Stimulated activated CD8-positive, alpha-beta memory T cell treated with anti-CD3 and anti-CD28 coated beads, Interleukin-2, amount 100 ng/mL, for 48 hours (primary cell): ENCODE measurements at places on chromosomes 7 and 10.

DNA sequence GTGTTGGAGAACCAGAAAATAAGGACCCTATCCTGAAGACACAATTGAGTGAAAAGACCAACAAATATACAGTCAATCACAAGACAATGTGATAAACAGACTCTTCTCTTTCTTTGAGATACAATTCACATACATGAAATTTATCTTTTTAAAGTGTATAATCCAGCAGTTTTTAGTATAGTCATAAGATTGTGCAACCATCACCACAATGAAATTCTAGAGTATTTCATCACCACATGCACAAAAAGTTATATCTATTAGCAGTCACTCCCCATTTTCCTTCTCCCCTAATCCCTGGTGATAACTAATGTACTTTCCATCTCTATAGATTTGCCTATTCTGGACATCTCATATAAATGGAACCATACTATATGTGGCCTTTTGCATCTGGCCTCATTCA lies 8.2 kb upstream of the SORBS1 start:
- DNase-seq, result no peak

DNA sequence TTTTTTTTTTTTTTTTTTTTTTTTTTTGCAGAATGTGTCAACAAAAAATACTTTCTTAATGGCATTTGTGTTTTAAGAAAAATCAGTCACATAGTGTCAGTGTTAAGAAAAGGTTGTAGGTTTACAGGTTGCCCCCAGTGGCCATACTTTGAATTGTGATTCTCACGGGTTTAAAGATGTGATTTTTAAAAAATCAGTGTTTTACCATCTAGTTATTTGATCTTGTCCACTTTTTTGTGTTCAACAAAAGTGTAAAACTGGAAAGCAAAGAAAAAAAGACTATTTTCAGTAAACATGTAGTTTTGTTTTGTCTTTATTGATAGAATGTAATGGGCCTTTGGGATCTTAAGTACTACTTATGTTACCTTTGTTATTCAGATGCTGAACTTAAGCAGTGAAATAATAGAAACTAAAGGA lies 25.7 kb downstream of the SUV39H2 start:
- no peak for DNase-seq

- DNase-seq, result no peak
Measured at GRCh38 chr7:112782498-112782897, 7.7 kb downstream of the TMEM168 start.

GRCh38 chr7:120462991-120463390 lies 190.0 kb downstream of the KCND2 start:
- DNase-seq, result no peak

DNA sequence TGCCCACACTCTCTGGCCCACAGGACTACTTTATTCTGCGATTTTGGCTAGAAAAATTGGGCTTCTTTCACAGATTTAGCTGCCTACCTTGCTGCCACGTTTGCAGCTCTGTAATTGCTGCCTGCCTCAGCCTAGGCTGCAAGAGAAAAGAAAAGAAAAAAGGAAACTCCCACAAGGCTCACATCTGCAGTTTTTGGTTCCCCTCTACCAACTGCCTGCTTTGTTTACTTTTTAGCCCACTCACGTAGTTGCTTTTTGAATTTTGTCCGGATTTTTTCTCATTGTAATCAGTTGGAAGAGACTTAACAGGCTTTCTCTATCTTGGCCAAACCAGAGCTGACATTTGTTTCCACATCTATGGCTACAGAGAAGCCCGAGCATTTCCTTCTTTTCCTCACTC lies 24.3 kb downstream of the SUN3 start:
- DNase-seq, result no peak

GRCh38 chr7:2785071-2785500 lies 59.0 kb downstream of the GNA12 start:
- DNase-seq, result no peak

GRCh38 chr10:52654201-52654600 lies 118.4 kb downstream of the MBL2 start:
- no peak for DNase-seq

- DNase-seq, result no peak
Measured at GRCh38 chr10:1137499-1138163, 81.4 kb downstream of the WDR37 start.

DNA sequence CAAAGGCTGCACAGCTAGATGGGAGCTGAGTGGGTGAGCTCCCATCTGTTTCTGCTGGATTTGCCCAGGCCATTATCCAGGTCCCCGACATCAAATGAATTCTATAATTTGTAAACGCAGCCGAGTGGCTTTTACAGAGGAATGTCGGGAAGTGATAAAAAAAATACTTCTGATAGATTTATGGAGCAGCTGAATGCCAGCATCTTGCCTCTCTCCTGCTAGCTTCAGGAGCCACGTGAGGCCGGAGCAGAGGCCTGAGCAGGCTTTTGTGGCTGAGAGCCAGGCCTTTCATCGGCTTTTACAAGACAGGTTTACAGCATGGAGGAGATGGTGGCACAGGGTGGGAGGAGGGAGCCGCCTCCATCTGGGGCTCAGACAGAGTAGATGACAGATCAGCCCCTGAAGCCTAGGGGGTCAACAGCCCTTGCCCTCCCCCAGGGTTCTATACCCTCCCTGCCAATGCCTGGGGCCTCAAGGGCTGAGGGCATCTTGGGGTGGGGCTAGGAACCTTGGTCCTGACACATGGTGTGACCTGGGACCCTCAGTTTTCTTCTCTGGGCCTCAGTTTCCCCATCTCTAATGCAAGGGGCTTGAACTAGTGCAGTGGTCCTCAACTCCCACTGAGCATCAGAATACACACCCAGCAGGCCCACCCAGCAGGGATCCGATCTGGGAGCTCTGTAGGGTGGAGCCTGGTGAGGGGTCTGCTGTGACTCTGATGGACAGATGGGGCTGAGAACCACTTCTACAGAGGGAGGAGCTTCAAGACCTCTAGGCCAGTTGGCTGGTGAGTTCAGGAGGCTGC lies 44.2 kb upstream of the PCBD1 start:
- DNase-seq, result no peak

DNA sequence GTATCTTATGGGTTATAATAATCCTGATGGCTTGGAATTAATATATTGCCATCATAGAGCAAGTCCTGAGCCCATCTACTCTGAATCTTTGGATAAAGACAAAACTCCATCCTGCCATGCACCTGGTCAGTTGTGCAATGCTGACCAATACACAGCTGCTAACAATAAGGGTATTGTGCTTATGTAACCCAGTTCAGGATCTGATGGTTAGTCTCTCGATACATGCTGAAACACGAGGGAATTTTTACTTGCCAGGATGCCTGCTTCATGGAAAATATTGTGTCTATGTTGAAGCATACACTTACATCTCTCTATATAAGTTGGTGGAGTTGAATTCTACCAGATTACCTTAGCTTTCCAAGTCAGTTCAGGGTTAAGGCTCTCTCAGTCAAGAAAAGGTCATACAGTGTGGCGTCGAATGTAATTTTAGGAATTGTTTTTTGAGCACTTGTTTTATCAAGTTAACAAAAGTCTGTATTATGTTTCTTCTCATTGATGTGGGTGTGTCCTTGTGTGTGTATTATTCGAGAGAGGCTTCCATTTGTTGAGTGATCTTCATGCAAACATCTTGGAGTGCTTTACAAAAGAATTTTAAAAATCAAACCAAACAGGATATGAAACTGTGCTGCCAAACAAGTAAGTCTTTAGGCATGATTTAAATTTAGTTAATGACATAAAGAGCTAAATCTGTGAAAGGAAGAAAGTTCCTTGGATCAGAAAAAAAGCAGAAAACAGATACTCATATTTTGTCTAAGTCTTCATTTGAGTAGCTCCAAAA lies 449.1 kb downstream of the SUGCT start:
- DNase-seq, result no peak

DNA sequence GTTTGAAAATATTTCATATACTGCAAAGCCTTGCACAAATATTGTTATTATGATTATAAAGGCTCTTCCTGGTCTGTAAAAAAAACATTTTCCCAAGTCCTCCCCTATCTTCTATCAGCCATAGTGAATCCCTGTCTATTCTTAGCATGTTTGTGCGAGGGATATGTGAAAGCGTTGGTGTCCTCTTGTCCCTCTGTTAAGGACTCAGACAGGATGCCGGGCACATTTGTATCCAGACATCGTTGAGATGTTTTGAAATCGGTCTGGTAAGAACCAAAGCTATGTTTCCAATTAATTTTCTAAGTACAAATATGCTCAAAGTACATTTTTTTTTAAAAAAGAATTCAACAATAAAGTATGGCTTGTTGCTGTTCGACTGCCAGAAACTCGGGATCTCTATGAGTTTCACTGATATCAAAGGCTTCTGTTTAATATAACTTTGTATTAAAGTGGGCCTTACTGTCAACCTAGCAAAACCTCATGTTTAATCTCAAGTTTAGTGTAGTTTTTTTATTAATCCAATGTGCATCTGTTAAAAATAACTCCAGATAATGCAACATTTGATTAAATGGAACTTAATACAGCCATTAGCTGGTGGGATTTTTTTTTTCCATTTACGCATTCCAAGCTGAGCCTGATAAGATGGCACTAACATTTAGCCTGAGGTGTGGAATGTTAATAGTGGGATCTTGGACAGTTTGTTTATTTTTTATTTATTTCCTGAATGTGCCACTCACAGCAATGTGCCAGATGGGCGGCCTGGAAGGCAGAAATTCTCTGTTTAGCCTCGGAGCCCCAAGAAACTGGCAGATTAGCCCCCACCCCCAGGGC lies 754.3 kb downstream of the LRMDA start:
- DNase-seq, result no peak

- DNase-seq, result no peak
Measured at GRCh38 chr10:30050411-30050810, 9.0 kb downstream of the JCAD start.

DNA sequence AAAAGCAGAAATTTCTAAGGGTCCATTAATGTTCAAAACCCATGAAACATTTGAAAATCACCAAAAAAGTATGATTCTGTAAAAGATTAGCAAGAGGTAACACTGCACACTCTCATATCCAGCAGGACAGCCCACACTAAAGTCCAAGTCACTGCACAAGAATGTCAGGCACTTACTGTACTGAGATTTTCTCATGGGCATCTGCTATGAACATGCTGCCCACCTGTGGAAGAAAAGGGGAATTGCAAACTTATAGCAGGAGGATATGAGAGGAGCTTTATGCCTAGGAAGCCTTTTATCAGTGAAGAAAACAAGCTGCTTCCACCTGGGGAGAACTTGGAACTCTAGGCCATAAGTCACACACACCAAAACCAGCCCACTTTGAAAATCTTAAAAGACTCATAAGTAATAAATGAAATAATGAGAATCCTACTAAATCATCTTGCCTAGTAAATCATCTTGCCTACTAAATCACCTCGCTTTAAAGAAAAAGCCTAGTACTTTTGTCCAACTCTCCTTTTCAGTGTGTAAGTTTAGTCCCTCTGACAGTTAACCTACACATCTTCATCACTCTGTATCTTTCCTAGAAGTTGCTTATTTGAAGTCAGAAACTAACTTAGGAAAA lies 46.1 kb downstream of the ARMH3 start:
- DNase-seq, result no peak

DNA sequence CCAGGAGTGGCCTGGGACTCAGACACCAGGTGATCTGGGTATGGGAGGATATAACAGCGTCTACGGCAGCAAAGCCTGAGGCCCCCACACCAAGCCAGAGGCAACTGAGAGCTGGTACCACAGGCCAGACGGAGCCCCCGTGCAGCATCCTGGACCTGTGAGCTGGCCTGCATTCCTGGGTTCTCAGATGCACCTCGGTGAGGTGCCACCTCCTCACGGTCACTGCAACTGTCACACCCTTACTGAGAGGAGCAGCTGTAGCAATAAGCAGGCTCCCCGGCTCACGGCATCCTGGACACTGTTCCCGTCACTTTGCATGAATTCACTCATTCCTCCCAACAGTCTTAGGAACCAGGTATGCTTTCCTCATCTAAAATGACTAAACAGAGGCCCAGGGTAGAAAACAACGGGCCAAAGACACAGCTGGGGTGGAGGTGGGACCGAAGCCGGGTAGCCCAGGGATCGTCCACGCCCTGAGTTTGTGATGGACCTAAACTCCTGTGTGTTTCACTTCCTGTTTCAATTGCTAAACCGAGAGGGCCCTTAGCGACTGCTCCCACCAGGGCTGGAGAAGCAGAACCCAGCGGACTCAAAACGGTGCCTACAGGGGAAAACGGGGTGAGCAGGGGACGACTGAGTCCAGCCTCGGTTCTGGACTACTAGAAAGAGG lies 98.7 kb downstream of the CTBP2 start:
- no peak for DNase-seq

DNA sequence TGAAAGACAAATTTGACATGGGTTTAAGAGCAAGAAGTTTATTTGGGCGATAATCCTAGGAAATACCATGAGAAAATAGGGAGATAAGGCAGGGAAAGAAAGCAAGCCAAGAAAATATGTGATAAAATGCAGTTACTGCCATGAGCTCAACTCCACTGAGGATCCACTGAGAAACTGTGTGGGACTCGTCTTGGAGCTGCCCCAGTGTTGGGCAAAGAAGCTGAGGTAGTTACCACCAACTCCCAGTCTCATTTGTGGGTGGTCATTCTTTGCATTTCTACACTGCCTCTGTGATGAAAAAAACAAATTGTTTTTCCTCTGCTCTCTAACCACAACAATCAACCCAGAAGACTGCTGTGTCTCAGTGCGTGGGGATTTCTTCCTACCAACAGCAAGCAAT lies 498.2 kb downstream of the PLXDC2 start:
- no peak for DNase-seq

- DNase-seq, result no peak
Measured at GRCh38 chr10:103111031-103111917, 81.8 kb downstream of the NT5C2 start.

DNA sequence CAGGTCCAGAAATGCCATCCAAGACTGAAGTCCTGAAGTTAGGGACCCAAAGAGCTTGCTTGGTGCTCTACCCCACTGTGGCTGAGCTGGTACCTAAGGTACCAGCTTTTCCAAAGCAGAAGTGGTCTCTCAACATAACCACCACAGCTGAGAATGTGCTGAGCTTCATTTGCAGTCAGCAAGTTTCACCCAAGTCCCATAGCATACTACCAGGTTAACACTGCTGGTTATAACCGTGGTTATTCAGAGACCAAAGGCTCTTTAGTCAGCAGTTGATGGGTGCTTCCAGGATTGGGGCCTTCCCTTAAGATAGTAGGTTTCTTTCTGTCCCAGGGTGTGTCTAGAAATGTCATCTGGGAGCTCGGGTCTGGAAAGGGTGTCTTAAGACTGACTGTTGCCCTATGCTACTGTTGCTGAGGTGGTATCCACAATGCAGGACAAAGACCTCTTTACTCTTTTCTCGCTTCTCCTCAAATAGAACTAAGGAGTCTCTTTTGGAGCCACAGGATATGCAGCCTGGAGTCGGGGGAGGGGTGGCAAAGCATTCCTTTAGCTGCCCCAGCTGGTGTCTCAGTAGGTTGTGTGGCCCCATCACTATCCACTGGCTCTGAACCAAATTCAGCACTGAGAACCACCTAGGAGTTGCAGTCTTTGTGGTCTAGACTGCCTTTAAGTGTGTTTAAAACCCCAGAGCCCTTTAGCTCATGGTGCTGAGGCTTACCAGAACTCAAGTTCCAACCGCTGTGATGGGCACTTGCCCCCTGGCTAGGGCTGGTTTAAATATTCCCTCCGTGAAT lies 354.9 kb upstream of the SEMA3C start:
- no peak for DNase-seq
